Spinal cord (tissue), 10 donors: ENCODE measurements at places on chromosomes 7 and 10. TPM values are rescaled to one million over a fixed set of nuclear protein-coding genes. Genes with fewer than 3 reads are reported as not detected.

- H3K27ac ChIP-seq, result no peak overlapping the region
- no peak overlapping the region for H3K4me3 ChIP-seq
- DNase-seq, result no peak
- H3K4me1 ChIP-seq, result no peaks in the 10 kb centered on the region
- H3K27me3 ChIP-seq, result no peaks in the 10 kb centered on the region
- no peaks in the 10 kb centered on the region for H3K36me3 ChIP-seq
Measured at GRCh38 chr7:80832006-80832405, 86.8 kb downstream of the SEMA3C start.

DNA sequence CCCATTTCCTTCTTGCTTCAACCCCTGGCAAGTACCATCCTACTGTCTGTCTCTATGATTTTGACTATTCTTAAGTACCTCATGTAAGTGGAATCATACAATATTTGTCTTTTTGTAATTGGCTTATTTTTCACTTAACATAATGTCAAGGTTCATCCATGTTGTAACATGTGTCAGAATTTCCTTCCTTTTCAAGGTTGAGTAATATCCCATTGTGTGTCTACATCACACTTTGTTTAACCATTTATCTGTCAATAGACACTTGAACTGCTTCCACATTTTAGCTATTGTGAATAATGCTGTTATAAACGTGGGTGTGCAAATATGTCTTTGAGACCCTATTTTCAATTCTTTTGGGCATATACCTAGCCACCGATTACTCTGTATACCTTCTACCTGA is 14.0 kb upstream of the CDK14 start:
- H3K27ac ChIP-seq, result no peak overlapping the region
- no peak overlapping the region for H3K4me3 ChIP-seq
- no peaks in the 10 kb centered on the region for H3K36me3 ChIP-seq
- no peaks in the 10 kb centered on the region for H3K4me1 ChIP-seq
- no peak for DNase-seq

The C10orf90 gene
- total RNA-seq, result 3.4 TPM

DNA sequence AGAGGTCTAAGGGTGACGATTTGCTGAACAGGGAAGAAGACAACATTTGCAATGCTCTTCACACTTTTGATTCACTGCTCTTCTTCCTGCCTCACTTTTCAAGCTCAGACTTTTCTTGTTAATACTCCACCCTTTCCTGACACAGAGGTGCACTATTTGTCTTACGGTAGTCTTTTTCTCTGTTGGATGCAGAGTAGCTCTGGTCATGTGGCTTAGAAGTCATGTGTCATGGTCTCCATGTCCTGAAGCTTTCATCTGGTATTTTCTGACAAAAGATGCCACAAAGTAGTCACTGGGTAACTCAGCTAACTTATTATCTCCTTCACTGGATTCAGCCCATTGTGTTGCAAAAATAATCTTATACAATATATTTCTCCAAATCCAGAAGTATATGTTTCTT is 149.1 kb downstream of the TFEC start:
- DNase-seq, result no peak
- H3K4me3 ChIP-seq, result no peak overlapping the region
- no peaks in the 10 kb centered on the region for H3K4me1 ChIP-seq
- H3K27ac ChIP-seq, result no peak overlapping the region
- no peaks in the 10 kb centered on the region for H3K27me3 ChIP-seq

- peaks cover 31% of the 10 kb centered on the region for H3K36me3 ChIP-seq
- no peak for DNase-seq
- no peaks in the 10 kb centered on the region for H3K27me3 ChIP-seq
- no peaks in the 10 kb centered on the region for H3K4me1 ChIP-seq
Measured at GRCh38 chr7:26198133-26198780, 2.3 kb downstream of the HNRNPA2B1 start.

The AKR1C2 gene
- total RNA-seq, result 27.5 TPM

- no peaks in the 10 kb centered on the region for H3K27me3 ChIP-seq
- no peaks in the 10 kb centered on the region for H3K4me1 ChIP-seq
- DNase-seq, result no peak
Measured at GRCh38 chr10:64113792-64114191, 592.6 kb downstream of the REEP3 start.

DNA sequence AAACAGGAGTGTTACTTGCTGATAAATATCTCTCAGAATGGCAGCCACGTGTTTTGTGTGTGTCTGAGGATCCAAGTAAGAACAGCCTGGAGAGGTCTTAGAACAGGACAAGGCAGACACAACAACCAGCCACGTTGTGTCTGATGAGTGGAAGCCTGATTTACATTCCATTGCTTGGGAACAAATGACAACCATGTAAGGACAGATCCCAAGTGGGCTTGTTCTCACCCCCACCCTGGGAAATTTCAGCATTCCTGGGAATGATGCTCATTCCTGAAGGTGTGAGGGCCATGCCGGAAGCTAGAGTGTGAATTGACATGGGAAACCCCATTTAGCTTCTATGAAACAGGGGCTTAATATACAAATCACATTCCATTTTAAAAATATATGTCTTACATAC is 35.9 kb downstream of the IL6 start:
- no peaks in the 10 kb centered on the region for H3K36me3 ChIP-seq
- no peak for DNase-seq
- no peak overlapping the region for H3K4me3 ChIP-seq
- H3K4me1 ChIP-seq, result no peaks in the 10 kb centered on the region

DNA sequence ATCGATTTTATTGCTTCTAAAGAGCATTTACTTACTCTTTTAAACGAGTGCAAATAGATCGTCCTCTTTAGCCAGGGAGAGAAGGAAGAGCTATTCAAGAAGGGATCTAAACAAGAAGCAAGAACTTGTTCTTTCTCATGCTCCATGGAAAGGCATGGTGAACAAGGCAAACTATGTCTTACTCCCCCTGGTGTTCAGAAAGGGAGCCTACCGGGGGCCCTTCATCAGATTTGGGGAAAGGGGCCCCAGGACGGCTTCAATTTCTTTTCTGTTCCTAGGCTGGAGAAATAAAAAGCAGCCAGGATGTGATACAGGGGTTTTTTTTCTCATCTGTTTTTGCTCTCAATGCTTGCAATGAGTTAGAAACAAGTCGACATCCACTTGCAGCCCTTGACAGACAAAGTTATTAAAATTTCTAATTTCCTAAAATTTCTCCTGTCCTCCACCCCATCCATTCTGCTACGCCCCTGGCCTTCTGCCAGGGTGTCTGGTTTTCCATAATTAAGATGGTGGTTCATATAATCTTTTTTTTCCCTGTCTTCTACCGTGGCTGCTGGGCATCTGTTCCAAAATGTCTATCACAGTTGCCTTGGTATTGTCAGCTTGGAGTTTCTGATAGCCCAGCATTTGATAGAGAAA is 214.4 kb downstream of the CREB5 start:
- no peak overlapping the region for H3K27ac ChIP-seq
- no peaks in the 10 kb centered on the region for H3K27me3 ChIP-seq
- peaks cover 9% of the 10 kb centered on the region for H3K4me1 ChIP-seq
- DNase-seq, result peak; percentile 42

- H3K27ac ChIP-seq, result no peak overlapping the region
- DNase-seq, result no peak
Measured at GRCh38 chr7:106125417-106125816, 13.3 kb upstream of the SYPL1 start.

DNA sequence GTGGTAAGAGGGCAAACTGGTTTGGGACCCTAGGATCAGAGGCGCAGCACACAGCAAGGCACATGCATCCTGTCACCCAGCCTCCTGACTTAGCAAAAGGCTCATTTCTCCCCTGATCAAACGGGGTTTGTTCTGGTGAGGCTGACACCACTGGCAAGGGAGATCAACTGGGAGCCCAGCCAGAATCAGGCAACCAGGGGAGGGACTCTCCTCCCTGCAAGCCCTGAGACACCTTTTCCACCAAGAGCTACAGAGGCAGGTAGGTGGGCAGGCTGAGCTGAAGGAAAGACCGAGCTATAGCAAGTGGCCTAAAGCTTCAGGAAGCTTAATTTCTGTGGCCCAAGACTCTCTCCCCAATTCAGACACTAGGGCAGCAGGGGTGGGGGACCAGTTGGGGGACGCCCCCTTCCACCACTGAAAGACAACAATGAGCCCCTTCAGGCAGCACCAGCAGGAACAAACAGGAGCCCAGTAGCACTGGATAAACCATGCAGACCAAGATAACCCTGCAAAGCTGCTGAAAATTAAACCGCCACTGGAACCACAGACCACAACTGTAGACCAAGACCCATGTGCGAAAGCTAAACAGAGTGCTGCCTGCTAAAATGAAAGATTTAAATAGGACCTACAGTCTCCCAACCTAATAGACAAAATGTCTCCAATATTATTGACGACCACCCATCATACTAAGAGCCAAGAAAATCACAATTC is 27.1 kb upstream of the SAR1A start:
- DNase-seq, result no peak
- H3K4me3 ChIP-seq, result no peak overlapping the region
- H3K27ac ChIP-seq, result no peak overlapping the region

DNA sequence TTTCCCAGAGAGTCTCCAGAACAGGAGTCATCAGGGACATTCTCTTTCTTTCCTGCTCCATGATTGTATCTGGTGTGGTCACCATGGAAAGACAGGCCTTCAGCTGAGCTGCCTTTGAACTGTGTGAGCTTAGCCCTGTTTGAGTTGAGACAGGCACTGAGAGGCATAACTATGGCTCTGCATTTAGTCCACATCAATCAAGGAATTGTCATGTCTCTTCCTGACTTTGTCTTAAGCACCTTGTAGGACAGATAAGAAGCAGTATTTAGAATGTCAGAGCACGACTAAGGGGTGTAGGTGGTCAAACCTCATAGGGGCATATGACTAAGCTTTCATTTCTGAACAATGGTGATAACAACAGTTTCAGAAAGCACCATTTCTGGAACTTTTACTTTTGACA is 53.5 kb downstream of the EPDR1 start:
- H3K27me3 ChIP-seq, result no peaks in the 10 kb centered on the region
- H3K27ac ChIP-seq, result no peak overlapping the region
- DNase-seq, result no peak
- H3K4me3 ChIP-seq, result no peak overlapping the region

DNA sequence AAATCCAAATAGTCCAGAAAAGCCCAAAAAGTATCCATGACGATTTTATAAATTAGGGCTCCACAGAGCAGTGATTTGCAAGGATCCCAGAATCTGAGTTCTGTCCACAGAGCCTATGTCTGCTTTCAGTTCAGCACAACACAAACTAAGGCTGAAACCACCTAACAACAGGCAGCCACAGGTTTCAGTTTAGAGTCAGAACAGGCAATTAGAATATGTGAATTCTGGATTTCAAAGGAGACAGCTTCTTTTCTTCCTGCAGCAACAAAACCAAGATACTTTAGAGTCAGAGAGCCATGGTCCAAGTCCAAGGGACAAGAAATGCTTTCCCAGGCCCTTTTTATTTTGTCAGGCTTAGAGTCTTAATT is 23.6 kb downstream of the IFIT3 start:
- no peak overlapping the region for H3K4me3 ChIP-seq
- no peaks in the 10 kb centered on the region for H3K27me3 ChIP-seq
- peak overlapping the region; percentile 82 for H3K27ac ChIP-seq
- no peaks in the 10 kb centered on the region for H3K36me3 ChIP-seq
- H3K4me1 ChIP-seq, result peaks cover 18% of the 10 kb centered on the region

DNA sequence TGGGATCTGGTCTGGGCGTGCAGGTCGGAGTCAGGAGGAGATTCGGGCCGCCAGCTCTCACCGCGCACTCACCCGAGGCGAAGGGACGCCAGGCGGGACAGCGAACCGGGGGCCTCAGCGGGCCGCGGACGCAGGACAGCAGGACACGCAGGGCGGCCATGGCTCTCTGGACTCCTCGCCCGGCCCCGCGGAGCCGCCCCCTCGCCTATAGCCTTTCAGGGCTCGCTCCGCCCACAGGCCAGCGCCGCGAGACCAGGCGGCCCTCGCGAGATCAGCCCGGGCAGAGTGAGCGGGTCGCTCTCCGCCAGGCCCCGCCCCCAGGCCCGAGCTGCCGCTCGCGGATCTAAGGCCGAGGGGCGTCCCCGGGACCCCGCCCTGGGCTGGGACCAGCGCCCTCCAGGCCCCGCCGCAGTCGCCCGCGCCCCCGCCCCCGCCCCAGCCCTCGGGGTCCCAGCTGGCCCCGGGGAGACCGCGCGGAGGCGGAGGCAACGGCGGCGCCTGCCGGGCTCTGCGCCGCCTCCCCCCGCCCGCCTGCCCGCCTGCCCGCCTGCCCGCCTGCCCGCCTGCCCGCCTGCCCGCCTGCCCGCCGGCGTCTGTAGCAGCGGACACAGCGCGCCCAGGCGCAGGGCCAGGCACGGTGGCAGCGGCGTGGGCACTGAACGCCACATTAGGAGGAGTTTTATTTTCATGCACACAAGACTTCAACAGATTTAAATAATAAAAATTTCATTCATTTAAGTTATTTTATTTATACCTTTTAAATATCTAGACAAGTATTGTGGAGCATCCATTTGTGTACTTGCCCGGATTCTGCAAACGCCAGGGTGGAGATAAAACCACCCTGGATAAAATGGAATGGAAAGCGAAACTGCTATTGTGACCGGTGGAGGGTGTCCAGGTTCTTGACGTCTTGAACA is at the start of gene ECHS1:
ECHS1 (minus strand) TSS at position 181 of the 917 bp plus-strand sequence; CDS start at position 160, 21 bp downstream.
- no peaks in the 10 kb centered on the region for H3K27me3 ChIP-seq
- H3K4me1 ChIP-seq, result peaks cover 42% of the 10 kb centered on the region
- peak; percentile 91 for DNase-seq
- peaks cover 36% of the 10 kb centered on the region for H3K36me3 ChIP-seq

The SLC37A3 gene
- total RNA-seq, result 48.8 TPM

DNA sequence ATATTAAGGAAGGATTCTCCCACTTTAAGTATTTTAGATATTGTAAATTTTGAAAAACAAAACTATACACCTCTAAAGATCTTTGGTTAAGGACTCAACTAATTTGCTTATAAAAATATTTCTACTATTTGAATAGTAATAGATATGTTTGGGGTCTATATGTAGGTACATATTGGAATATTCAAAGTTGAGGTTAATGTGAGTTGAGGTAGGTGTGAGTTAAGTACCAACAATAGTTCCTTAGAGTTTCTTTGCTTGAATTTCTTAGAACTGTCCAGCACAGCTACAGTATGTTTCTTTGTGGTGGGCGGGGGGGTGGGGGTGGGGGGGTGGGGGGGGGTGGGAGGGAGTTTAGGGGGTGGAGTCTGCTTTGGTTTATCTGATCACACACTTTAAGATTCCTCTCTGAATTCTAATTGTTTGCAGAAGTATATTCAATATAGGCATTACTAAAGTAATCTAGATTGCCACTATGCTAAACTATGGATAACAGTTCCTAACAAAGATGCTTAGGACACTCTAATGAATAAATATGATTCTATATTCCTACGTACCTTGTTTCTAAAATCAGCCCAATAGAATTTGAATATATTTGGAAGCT is 2.1 kb downstream of the GRM3 start:
- DNase-seq, result no peak
- no peak overlapping the region for H3K27ac ChIP-seq
- peaks cover 18% of the 10 kb centered on the region for H3K4me1 ChIP-seq
- peaks cover 10% of the 10 kb centered on the region for H3K27me3 ChIP-seq
- peak overlapping the region; percentile 50 for H3K4me3 ChIP-seq

- DNase-seq, result no peak
- H3K27me3 ChIP-seq, result no peaks in the 10 kb centered on the region
- no peaks in the 10 kb centered on the region for H3K4me1 ChIP-seq
- H3K27ac ChIP-seq, result no peak overlapping the region
- H3K36me3 ChIP-seq, result no peaks in the 10 kb centered on the region
Measured at GRCh38 chr7:106126170-106126938, 14.2 kb upstream of the SYPL1 start.
